ENCODE measurements at places on chromosomes 5 and 9.

- peak; percentile 28 for DNase-seq
Observed at GRCh38 chr9:13322828-13323550, 43.5 kb upstream of the MPDZ start.

DNA sequence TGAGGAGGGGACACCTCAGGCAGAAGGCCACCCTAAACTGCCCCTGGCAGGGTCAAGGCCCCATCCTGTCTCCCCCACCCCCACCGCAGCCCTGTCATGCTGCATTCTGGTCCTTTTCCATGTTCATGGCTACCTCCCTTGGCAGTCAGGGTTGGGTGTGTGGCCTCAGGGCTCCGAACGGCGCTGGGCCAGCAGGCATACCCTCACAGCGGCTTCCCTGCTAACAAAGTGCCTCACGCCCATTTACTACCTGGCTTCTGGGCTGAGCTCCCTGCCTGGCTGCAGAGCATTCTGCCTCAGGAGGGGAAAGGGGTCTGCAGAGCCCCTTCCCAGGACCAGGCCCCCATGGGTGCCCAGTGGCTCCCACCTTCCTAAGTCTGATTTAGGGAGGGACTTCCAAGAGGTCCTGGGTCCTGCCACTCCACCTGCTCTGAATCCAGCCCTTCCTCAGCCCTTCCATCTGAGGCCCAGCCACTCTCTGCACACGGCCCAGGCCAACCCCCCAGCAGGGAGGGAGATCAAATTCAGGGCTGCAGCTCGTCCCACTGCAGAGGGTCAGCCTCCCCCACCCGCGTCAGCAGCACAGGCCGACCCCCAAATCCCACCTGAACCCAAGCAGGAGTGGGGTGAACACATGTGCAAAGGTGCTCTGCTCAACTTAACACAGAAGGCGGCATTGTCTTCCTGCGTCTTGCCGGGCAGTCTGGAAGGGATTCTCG, 115.9 kb upstream of the PHYKPL start:
- DNase-seq, result no peak

- no peak for DNase-seq
Observed at GRCh38 chr9:73872701-73873100, 624.4 kb upstream of the RORB start.

DNA sequence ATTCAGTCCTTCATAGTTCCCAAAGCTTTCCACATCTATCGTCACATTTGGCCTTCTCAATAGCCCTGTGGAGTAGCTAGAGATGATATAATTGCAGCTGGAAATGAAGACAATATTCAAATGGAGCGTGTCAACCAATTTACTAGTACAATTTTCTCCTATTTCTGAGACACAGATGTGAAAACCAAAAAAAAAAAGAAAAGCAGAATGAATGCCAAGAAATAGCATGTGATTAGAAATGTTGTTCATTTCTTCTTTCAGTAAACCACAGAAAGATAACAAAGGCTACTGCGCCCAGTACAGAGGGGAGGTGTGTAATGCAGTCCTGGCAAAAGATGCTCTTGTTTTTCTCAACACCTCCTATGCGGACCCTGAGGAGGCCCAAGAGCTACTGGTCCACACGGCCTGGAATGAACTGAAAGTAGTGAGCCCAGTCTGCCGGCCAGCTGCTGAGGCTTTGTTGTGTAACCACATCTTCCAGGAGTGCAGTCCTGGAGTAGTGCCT, 99.0 kb downstream of the MUSK start:
- no peak for DNase-seq

- DNase-seq, result no peak
Observed at GRCh38 chr5:133062276-133062675, 10.5 kb downstream of the HSPA4 start.

DNA sequence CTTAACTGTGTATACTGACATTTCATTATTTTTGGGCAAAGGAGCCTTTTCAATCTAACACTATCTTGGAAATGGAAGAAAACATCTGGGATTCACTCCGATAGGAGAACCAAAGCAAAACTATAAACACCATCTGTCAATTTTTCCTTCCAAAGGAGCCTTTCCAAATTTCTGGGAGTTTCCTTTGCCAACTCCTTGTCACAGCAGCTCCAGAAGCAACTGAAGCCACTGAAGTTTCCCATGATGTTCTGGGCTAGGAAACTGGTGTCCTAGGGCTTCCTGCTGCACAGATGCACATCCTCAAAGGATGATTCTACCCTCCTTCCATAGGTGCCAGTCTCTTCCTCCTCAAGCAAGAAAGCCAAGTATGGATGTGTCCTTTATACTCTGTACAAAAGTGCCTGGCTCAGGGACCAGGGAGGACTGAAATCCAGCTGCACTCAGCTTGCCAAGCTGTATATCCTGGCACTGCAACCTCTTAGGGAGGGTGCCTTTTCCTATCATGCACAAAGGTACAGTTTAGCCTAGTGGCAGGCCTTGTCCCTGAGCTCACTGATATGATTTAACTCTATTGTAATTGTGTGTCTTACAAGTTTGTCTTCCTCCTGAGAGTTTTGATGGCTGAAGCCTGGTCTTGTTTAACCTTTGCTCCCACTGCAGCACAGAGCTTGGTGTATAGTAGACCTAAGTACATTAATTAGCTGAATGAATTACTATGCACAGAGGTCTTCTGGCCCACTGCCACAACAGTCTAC, 8.4 kb upstream of the UBAP1 start:
- no peak for DNase-seq

DNA sequence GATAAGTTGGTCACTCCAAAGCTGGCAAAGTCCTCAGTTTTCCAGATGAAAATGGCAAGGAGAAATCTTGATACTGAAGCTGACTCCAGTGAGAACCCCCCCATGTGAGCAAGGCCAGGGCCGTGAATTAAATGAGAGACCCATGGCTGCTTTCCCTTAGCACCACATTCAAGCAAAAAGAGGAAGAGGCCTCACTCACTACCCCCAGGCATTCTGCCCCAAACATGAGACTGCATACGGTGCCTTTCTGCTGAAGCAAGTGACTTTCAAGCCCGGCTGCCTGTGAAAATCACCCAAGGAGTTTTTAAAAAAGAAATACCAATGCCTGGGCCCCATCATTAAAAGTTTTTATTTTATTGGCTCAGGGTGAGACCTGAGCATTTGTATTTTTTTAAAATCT, 66.9 kb downstream of the TMEM252 start:
- no peak for DNase-seq

- no peak for DNase-seq
Observed at GRCh38 chr5:14146725-14147124, 3.6 kb downstream of the TRIO start.

- DNase-seq, result peak; percentile 83
Observed at GRCh38 chr5:69042915-69043654, 50.7 kb upstream of the SLC30A5 start.

GRCh38 chr5:132489871-132490483, 596 bp downstream of the IRF1 start:
- DNase-seq, result peak; percentile 45

GRCh38 chr5:90557391-90557790, 1.2 kb upstream of the ADGRV1 start:
- no peak for DNase-seq

DNA sequence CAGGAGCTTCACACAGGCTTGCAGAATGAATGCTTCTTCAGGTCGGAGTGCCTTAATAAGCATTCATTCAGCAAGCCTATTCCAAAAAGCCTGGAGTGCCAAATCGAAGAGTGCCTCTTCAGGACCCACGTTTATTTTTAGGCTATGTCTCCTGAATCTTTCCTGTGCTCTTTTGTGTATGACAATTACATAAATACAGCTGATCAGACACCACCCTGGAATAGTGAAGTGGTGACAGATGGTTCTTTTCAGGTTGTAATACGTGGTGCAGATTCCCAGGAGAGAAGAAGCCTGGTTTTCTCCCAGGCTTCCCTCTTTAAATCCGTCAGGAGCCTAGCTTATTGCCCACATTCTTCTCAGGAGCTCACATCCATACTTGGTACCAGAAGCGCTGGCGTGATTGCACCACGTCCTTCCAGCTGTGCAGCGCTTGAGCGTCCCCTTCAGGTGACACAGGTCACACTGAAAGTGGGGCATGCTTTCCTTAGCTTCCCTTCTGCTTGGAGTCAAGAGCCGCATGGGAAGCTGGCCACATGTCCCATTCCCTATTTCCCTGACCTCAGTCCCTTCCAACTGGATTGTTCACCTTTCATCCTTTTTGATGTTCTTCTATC, 123.1 kb downstream of the ADCY2 start:
- DNase-seq, result peak; percentile 82

GRCh38 chr5:166074582-166075481, 2216.6 kb upstream of the WWC1 start:
- peak; percentile 59 for DNase-seq

DNA sequence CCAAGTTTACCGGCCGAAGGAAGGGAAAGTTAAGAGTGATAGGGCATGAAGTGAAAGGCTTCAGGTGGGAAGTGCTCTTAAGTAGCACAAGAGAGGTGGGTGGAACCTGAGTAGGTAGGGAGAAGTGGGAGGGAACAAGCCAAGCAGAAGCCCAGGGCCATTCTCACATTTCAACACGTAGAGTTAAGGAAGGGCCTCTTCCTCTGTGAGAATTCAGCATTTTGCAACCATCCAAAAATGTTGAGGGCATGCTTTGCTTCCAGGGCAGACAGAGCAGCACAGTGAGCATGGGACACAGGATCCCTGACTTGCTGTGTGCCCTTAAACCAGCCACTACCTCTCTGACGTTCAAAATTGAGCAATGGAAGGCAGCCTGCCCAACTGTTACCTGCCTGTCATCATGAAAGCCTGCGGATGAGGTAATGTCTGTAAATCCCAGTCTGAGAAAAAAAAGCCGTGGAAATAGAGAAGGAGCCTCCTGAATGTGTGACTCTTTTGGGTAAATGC, 3.3 kb downstream of the CYFIP2 start:
- peak; percentile 68 for DNase-seq

DNA sequence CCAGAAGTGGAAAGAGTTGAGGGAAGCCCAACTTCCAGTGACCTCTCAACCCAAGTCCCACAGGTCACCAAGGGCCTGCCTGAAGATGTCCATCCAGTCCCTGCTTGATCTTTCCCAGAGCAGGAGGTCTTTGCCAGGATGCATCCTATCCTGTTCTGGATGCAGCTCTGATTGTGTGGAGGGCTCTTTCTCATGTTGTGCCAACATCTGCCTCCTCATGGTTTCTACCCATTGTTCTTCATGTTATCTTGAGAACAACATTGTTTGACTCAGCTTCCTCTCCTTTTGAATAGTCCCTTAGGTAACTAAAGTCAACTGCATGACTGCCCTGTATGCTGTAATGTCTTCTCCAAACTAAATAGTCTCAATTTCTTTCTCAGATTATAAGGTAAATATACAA, 169.3 kb downstream of the CCDC192 start:
- DNase-seq, result no peak

DNA sequence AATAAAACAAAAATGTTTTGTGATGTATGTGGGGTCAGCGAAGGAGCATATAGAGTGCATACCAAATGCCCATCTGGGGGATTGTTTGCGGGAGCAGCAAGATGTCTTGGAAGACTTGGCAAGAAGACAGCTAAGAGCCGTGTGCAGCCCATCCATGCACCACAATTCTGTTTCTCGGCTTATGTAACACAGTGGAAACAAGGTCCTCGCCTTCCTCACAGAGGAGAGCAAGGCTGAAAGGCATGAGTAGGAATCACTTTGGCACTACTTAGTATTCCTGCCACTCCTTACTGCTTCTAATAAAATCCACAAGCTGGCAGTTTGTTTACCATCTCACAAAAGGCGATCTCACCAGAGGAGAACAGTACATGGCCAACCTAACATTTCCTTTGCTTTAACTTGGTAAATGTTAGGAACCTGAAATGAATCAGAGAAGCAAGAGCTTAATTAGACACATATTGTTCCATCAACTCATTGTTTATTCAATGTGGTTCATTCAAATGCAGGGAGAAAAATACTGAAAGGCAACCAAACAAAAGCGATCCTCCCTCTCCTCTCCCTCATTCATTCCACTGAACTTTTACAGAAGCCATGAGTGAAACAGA, 648.1 kb downstream of the ACTL7B start:
- DNase-seq, result no peak

- no peak for DNase-seq
Observed at GRCh38 chr9:137056739-137057415, 3.0 kb upstream of the ENTPD2 start.

DNA sequence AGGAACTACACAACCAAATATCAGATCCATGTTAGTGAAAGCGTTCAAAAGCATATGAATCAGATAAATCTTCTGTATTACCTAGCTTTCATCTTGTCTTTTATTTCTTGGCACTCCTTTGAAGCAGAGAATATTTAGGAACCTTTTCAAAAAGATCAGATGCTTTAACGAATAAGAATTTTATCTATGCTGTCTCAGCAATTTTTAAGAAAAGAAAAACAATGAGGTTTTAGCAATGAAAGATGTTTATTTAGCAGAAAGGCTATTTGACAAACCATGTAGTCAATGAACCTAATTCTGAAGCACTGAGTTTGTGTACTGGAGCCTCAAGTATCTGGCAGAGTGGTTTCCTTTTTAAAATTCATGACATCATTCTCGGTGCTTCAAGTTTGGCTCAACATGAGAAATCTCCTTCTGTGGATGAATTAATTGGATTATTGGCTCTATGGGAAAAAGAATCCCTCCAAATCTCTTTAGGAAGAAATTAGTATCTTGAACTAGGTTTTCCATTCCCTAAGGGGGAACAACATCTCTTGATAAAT, 534.7 kb downstream of the CAAP1 start:
- no peak for DNase-seq

DNA sequence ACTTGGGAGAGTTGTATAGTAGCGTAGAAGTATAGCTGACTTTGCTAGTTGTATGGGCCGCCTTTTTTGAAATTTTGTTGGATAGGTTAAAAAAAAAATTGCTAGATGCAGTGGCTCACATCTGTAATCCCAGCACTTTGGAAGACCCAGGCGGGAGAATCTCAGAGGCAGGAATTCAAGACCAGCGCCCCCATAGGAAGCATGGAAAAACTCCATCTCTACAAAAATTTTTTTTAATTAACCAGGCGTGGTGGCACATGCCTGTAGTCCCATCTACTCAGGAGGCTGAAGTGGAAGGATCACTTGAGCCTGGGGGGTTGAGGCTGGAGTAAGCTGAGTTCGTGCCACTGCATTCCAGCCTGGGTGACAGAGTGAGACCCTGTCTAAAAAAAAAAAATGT, 59.2 kb downstream of the SMC5 start:
- DNase-seq, result peak; percentile 36

DNA sequence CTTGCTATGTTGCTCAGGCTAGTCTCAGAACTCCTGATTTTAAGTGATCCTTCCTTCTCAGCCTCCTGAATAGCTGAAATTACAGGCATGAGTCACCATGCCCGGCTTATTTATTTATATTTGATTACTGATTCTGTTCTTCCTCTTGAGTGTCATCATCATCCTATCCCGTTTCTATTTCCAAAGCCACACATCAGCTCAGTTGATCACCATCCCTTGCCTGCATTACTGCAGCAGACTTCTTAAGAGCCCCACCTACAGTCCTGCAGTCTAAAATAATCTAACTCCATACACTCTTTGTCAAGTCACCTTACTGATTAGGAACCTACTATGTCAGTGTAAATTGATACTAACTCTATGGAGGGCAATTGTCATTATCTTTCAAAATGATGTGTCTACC, 138.9 kb upstream of the RAI14 start:
- DNase-seq, result no peak

DNA sequence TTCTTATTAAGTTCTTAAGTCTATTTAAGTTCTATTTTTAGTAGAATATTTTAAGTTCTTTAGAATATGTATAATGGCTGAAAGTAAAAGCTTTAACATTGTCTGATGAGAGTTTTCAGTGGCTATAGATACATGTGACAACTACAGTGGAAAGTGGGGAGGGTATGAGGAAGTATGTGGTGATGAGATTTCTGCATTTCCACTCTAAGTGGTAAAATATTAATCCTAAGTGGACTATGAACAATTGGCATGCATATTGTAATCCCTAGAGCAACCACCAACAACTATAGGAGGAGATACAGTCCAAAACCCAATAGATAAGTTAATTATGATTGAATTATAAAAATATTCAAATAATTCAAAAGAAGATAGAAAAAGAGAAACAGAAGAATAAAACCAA, 183.6 kb downstream of the GADD45G start:
- no peak for DNase-seq

Data from H9 (cell line).